Activated CD4-positive, alpha-beta T cell treated with anti-CD3 and anti-CD28 coated beads, Interleukin-2, Interleukin-6, amounts not matched to agents 100 ng/mL and 50 ng/mL, durations not matched to agents 16 hours and 8 hours (primary cell): ENCODE measurements at places on chromosomes 7 and 10.

DNA sequence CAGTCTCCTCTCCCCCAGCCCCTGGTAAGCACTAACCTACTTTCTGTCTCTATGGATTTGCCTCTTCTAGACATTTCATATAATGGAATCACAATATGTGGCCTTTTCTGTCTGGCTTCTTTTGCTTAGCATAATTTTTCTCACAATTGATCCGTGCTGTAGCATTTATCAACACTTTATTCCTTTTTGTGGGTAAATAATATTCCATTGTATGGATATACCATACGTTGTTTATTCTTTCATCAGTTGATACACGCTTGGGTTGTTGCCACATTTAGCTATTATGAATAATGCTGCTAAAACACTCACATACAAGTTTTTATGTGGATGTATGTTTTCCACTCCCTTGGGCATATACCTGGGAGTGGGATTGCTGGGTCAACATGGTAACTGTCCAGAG is 25.8 kb downstream of the MCM10 start:
- DNase-seq, result no peak

DNA sequence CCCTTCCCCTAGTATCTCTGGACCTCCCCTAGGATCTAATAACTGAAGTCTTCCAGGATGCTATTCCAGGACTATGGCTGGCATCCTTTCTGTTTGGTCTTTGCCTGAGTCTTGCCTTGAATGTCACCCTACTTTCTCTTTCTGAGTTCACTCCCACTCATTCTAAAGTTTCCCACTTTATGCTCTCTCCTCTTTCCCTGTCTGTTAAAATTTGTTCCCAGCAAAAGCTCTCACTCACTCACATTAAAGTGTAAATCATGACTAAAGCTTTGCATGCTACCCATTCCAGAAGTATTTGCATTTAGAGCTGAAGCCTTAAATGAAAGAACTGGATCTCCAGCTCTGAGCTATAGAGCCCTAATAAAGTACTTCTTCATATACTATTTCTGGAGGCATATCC is 42.1 kb upstream of the RAPGEF5 start:
- DNase-seq, result no peak

GRCh38 chr10:3143791-3144434 is 28.7 kb downstream of the PITRM1 start:
- DNase-seq, result no peak

GRCh38 chr10:131173484-131174210 is 137.9 kb downstream of the TCERG1L start:
- no peak for DNase-seq

- peak; percentile 80 for DNase-seq
Observed at GRCh38 chr7:36280840-36281812, 108.5 kb upstream of the ANLN start.

DNA sequence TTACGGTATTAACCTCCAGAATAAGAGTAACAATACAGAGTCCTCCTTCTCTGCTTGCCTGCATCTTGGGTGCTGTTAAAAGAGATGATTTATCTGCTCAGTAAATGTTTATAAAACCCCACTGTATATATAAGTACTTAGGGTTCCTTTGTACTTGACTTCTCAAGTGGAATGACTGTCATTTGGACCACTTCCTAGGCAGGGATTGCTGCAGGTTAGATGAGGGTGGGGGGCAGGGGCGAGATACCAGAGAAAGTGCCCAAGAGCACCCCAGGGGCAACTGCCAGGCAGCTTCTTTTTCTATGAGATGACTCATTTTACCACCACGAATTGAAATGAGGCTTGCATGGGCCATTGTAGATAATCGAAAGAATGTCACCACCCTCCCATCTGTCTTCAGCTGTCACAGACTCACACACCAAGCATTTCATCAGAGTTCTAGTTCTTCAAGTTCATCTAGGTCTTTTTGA is 421.9 kb upstream of the GALNT17 start:
- DNase-seq, result no peak
